ENCODE measurements at places on chromosomes 11 and 22.

- no peak for DNase-seq
These were observed 44.1 kb downstream of the GNB1L start for GRCh38 chr22:19810381-19811201.

- DNase-seq: no peak
These were observed 765 bp downstream of the ZFPL1 start for GRCh38 chr11:65084598-65085375.

- no peak for DNase-seq
These were observed 42.2 kb downstream of the POLD3 start for GRCh38 chr11:74634537-74634936.

DNA sequence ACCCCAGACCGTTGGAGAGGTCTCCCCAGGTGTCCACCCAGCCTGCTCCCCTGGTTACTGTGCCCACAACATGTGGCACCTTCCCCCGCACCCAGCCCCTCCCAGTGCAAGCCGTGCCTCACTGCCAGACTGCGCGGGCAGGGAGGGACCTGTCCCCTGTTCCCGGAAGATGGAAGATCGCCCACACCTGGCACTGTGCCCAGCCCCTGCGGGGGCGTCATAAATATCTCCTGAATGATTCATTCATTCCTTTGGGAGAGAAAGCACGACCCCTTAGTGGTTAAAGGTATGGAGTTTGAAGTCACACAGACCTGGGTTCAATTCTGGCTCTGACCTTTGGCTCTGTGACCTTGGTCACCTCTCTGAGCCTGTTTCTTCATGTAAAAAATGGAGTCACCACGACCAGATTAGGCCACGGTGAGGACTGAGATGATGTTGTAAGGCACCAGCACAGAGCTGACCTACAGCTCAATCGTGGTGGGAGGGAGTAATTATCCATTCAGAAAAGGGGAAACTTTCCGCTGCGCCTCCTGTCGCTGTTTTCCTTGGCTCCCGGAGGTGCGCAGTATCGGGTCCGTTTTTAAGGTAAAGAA lies 497 bp upstream of the SYT12 start:
- DNase-seq: no peak

DNA sequence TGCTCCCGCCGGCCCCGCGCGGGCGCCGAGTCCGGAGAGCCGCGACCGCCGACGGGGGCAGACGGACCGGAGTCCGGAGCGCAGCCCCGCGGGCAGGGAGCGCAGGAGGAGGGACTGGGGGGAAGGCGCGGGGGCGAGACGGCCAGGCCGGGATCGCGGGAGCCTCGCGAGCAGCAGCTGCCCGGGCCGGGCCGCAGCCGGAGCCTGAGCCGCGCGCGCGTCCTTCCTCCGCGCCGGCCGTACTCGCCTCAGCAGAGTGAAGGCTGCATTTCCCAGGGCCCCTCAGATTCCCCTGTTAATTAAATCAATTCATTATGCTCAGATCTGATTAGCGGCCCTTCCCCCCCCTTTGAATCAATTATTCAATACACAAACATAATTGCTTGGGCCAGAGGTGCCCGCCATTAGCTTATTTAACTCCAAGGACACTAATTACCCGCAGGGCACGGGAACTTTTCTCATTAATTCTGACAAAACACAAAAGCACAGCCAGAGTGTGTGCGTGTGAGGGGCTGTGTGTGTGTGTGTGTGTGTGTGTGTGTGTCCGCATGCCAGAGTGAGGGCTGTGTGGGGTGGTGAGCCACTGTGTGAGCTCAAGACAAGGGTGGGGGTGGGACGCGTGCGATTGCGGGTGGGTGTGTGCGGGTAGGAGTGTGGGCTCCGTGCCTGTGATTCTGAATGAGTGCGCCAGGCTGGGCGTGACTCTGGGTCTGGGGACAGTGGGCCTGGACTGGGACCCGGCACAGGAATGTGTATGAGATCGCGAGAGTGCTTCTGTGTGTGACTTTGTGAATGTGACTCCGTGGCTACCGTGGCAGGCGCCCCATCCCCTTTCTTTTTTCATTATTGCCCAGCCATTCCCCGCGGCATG lies 5.1 kb upstream of the LMO1 start:
- no peak for DNase-seq

DNA sequence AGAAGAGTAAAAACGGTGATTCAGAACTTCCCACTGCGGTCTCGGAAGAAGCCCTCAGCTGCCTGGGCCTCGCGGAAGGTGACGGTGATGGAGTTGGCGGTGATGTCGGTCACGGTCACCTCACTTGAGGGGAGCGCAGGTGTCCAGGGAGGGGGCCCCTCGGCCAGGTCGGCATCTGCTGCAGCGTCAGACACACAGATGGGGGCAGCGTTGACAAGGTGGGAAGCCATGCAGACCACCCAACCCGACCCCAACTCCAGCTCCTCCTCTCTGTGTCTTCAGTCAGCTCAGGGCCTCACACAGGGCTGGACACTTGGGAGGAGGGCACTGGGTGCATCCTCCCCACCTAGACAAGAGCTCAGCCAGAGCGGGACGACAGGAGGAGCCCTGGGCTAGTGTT lies 18.6 kb downstream of the CBX7 start:
- DNase-seq: no peak

GRCh38 chr11:22169833-22170232 lies 23.1 kb upstream of the ANO5 start:
- DNase-seq: no peak

DNA sequence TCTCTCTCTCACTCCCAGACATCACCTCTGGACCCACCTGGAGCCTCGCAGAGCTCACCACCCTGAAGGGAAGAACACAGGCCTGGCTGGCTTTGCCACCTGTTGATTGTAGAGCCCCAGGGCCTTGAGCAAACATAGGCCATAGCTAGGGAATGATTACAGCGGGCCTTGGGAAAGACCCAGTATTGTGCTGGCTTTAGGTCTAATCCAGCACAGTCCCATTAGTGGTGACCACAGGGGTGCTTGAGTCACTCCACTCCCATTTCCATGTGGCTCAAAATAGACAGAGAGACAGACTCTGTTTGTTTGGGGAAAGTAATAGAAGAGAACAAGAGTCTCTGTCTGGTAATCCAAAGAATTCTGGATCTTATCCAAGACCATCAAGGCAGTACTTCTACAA lies 42.7 kb upstream of the FAM181B start:
- no peak for DNase-seq

GRCh38 chr11:61477727-61478148 lies 30.8 kb upstream of the LRRC10B start:
- DNase-seq: peak; percentile 31

GRCh38 chr22:49668402-49668801 lies 159.3 kb downstream of the BRD1 start:
- DNase-seq: no peak

DNA sequence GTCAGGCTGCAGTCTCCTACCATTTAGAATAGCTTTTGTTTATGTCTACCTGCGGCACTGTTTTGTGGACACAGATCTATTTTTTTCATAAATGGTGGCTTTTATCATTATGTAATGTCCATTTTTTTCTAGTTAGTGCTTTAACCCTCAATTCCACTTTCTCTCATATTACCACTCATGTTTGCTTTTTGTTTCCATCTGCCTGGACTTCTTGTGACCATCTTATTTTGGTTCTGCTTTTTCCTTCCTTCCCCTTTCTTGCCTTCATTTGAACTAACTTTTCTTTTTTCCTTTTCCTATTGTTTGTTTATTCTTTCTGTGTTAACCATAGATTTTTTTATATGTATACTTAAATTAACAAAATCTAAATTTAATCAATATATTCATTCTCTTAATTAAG lies 98.5 kb upstream of the SLC22A12 start:
- no peak for DNase-seq

DNA sequence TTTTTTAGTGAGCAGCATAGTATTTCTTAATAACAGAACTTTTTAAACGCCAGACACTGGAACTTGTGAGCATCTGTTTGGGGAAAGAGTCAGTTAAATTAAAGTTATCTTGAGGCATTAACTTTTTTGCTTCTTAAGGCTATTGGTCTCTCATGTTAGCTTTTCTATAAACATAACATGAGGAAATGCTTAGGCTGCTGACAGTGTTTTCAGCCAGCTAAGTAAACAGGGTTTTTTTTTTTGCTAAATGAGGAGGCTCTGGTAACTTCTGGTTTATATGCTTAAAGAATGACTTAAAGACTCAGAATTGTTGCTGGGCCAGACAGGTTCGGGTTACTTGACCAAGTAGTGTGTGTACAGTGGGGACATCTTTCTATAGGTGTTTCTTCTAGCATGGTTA lies 95.8 kb upstream of the ALKBH3 start:
- DNase-seq: no peak

DNA sequence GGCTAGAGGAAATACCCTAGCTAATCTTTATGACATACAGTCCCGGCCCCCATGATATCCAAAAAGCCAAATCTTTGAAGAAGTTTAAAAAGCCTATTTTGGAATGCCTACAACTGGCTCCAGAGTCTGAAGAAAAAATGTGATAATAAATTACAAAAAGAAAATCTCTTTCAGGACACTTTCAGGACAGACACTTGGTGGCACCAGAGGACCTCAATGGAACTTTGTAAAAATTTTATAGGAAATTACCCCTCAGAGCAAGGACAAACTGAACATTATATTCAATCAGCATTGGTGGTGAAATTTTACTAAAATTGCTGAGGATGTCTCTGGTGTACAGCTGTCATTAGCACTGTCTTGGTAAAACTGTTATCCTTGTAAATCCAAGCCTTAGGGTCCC lies 81.0 kb downstream of the CCDC73 start:
- DNase-seq: no peak
